Suppressor macrophage treated with lipopolysaccharide for 4 hours (primary cell): ENCODE measurements at places on chromosomes 7 and 10.

DNA sequence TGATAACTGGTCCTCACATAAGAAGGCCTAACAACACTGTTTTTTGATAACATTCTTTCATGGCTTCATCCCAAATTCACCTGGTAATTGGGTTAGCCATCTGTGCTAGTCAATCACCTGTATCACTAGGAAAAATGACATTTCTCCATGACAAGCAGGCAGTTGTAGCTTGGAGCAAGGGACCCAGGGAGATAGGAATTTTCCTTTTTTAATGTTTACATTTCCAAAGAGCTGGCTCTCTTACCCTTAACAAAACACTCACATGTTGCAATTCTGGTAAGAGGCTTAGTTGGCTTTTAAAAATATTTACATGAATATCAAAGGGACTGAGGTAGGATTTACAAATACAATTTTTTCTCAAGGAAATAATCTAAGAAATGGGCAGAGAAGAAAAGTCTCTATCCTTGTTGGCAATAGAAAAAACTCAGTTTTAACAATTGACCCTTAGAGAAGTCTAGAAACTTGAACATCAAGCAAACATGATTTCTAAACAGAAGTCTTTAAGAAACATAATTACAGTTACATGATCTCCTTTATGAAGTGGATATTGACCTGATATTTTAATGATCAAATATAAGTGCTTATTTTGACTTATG lies 16.1 kb upstream of the AKR1C1 start:
- no peak for DNase-seq

DNA sequence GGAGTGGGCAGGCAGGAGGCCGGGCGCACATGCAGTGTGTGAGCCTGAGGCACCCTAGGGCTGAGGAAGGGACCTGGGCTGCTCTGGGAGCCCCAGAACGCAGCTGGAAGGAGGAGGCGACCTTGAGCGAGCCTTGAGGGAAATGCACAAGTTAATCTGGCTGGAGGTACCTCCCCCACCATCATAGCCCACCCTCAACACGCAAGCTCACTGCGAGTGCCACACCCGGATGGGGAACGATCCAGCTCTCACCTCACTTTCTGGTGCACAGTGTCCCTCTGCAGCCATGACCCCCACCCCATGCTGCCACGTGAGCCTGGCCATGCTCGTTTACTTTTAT lies 162.4 kb upstream of the PPP2R2D start:
- no peak for DNase-seq

DNA sequence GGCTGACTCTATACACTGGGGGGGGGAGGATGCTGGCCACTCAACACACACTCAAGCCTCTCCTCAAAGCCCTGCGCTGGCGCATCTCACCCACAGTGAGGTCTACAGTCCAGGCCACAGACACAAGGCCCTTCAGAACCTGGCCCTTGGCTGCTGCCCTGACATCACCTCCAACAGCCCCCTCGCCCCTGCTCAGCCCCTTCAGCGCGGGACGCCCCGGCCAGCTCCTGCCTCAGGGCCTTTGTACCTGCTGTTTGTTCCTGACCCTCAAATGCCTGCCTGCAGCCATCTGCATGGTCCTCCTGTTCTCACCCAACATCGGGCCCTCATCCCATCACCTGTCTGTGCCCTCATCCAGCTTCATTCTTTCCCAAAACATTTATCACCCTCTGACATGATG lies 572.6 kb downstream of the DNAJB6 start:
- no peak for DNase-seq

DNA sequence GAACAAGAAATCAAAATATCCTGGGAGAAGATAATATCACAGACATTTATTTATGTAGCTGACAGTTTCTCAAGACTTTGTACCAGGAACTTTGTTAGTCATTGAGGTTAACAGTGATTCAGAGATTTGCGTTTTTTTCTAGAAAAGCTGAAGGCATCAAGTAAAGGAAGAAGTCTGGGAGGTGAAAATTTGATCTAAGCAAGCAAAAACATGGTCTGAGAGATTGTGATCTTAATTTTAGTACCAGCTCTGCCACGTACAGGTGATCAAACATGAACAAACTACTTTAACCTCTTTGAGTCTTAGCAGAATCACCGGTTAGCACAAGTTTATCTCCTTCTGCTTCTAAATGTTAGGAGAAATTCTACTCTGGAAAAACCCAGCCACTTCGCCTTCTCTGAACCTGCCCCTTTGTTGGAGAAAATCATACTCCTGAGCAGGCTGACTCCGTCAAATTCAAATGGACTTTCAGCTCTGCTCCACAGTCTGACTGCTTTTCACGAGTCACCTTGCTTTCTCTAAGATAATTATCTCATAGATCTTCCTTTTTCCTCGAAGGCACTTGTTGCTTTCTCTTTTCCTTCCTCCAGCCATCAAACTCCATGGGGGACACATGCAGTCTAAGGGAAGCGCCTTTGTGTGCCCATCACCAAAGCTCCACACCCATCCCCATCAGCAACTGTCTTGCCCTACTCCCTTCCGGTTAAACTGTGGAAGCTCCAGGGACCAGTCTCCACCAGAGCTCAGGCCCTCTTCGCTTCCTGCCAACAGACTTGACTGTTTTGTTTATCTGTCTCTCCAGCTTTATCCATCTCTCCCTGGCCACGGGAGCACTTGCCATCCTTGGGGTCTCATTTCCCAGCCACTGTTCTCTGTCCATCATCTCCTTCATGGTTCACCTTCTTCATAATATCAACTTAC lies 86.3 kb downstream of the PRKCQ start:
- DNase-seq: peak; percentile 63

- no peak for DNase-seq
These were observed 223.2 kb downstream of the ELMO1 start for GRCh38 chr7:37225285-37225969.

- DNase-seq: no peak
These were observed 251.8 kb downstream of the TEX36 start for GRCh38 chr10:125431149-125431548.

GRCh38 chr7:50393076-50393475 lies 57.1 kb downstream of the FIGNL1 start:
- DNase-seq: no peak

DNA sequence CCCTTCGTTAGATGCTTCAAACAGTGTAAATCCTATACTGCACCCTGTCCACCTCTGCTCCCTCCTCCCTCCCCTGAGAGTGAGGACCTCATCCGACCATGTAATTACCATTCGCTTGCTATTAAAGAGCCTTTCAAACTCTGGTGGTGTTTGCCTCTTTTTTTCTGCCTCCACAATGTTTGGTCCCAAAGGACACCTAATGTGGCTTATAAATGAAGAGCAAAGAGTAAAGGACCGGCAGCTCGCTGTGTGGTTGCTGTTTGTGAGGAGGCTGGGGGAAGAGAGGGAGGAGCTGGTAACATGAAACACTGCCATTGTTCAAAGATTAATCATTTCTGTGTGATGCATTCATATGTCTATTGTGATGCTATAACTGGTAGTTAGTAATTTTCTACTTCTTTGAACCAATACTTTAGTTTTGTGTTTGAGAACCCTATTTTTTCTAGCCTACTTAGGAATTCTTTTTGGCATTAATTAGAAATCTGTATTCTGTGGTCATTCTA lies 27.9 kb downstream of the MTURN start:
- DNase-seq: no peak

DNA sequence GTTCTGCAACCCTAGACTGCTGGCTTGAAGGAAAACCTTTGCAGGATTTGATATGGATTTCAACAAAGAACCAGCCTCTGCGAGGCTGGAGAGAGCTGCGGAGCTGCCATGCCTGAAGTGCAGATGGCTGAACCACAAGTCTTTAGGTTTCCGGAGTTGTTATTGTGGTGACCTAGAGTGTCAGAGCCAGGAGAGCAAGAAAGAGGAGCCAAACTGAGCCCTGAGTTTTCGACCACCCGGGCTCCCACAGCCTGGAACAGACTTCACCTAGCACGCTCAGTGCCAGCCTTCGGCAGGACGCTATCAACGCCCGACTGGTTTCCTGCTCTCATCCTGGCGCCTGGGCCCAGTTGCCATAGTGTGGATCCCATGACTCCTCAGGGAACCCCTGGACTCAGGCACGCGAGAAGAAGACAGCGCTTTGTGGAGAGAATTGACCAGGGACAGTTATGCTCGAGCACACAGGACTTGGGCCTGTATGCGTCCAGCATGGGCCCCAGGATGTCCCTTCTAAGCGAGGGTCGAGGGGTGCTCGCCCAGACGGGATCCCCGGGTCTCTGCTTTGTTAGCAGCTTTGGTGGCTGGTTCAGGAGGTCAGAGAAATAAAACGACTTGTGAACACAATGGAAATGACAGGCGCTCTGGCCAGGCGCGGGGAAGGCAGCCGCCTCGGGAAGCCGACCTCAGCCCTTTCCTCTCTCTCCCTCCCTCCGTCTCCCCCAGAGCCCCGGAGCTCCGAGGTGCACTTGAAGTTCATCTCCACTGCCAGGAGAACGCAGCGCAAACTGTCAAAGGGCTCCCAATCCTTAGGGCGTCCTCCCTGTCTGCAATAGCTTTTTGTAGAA lies 1.8 kb upstream of the GAD2 start:
- no peak for DNase-seq

DNA sequence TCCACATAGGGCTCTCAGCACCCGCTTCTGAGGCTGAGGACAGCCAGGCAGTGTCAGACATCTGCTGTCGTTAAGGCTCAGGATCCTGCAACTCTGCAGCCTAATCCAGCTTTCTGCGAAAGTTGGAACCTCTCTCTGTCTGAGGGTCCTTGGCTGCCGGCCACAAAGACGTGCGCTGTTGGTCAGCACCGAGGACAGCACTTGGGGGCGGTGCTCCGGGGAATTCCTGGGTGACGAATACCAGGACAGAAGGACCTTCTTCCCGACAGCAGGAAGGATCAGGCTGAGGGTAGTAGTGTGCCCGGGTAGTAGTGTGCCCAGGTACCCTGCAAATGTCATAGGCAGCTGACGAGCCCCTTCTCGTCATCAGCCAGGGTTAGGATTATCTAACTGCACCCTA lies 16.0 kb upstream of the RASGEF1A start:
- no peak for DNase-seq

GRCh38 chr10:101660256-101660655 lies 34.7 kb downstream of the FBXW4 start:
- DNase-seq: no peak

GRCh38 chr7:127600885-127601284 lies 7.3 kb downstream of the FSCN3 start:
- DNase-seq: no peak

GRCh38 chr10:76453997-76454396 lies 1022.6 kb downstream of the LRMDA start:
- DNase-seq: no peak

DNA sequence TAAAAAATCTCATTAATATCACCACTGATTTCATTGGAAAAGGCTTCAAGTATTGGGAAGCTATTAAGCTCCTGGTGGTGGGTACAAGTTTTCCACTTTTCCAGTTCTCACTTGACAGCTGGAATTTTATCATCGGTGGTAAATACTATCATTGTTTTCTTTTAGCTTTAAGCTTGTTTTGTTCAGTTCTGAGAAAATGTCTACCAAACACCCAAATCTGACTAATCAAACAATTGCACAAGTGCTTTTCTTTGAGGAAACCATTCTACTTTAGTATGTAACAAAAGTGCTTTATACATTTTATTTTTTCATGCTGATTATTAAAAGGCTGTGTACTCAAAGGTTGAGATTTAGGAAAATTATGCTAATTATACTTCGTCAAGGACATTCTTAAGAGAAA lies 7.9 kb downstream of the PRPF18 start:
- DNase-seq: no peak

- DNase-seq: no peak
These were observed 582.6 kb downstream of the PARD3 start for GRCh38 chr10:34232481-34232880.

DNA sequence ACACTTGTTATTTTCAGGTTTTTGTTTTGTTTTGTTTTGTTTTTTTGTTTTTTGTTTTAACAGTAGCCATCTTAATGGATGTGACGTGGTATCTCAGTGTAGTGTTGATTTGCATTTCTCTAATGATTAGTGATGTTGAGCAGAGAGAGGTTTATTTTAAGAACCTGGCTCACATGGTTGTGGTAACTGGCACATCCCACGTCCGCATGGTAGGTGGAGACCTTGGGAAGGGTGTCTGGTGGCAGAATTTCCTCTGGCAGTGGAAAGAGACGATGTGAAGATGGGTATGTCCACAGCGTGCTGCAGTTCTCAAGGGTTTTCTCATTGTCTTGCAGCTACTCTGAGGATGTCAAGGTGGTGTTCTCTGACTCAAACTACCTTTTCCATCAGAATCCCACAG lies 252.2 kb downstream of the GALNT17 start:
- DNase-seq: no peak

- no peak for DNase-seq
These were observed 104.6 kb upstream of the TNRC18 start for GRCh38 chr7:5528071-5528814.

DNA sequence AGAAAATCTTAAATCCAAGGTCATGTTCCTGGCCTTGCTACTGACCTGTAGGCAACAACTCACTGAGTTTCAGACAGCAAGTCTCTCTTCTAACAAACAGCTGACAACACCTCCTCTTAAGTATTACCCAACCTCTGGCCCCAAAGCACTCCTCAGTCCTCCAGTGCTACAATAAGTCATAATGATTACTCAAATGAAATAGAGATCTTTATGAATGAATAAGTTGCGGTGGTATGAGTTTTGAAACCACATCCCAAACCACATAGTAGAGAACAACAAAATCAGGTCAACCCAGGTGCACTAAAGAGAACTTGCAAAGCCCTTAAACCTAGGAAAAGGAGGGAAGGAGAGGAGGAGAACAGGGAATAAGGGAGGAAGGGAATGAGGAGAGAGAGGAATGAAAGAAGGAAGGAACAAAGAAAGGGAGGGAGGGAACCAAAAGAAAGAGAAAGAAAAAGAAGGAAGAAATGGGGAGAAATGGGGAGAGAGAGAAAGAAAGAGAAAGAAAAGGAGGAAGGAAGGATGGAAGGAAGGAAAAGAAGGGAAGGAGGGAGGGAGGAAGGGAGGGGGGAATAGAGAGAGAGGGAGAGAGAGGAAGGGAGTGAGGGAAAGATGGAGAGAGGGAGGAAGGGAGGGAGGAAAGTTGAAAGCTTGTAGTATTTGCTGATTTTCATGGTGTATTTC lies 142.8 kb upstream of the CALCR start:
- DNase-seq: no peak

GRCh38 chr7:98186452-98187137 lies 24.6 kb upstream of the BHLHA15 start:
- peak; percentile 66 for DNase-seq

- no peak for DNase-seq
These were observed 193.2 kb upstream of the KLF6 start for GRCh38 chr10:3978174-3978573.

DNA sequence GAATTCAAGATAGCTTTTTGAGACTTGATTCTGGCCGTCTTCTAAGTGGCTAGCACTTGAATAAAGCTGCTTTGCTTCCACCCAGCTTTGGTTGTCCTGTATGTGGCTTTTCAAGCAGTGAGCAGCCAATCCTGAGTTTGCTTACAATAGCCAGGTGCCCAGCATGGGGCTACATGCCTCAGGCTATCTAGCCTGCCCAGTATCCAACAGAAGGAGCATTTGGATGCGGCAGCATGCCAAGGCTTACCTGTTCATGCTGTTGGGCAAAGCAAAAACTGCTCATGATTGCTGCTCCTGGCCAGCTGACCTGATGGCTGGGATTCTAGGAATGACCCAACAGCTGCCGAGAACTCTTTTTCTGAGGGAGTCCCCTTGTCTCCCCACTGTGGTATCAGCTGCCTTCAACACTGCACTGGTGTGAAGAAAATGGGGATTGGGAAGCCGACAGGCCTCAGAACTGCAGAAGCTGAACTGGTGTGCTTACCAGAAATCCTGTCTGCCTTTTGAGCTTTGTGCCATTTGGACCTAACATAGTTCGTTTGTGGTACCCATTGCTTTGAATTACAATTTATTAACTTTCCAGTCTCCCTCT lies 618.9 kb upstream of the IGFBP3 start:
- no peak for DNase-seq

GRCh38 chr7:28536259-28536658 lies 123.9 kb downstream of the CREB5 start:
- no peak for DNase-seq

- no peak for DNase-seq
These were observed 1013.8 kb upstream of the MBL2 start for GRCh38 chr10:53786236-53786900.
